HCT116 (cell line): ENCODE measurements at places on chromosomes 2 and 18.
A peak's percentile ranks its signal among the peaks of the same experiment; 100 is the strongest.

GRCh38 chr18:48029296-48029986, 99.0 kb upstream of the SMAD2 start:
- no peak for DNase-seq

GRCh38 chr2:157784169-157784822, 91.8 kb downstream of the ACVR1 start:
- DNase-seq, result no peak

DNA sequence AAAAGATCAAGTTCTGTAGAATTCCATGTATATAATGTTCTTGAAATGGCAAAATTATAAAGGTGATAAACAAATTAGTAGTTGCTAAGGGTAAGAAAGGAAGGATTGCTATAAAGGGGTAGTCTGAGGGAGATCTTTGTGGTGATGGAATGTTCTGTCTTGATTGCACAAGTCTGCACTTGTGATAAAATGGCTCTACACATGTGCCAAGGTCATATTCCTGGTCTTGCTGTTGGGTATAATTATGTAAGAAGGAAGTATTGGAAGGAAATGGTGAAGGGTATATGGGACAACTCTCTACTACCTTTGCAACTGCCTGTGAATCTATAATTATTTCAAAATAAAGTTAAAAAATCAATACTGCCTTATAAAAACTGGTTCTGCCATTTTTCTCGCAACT, 15.3 kb downstream of the SGPP2 start:
- DNase-seq, result no peak

DNA sequence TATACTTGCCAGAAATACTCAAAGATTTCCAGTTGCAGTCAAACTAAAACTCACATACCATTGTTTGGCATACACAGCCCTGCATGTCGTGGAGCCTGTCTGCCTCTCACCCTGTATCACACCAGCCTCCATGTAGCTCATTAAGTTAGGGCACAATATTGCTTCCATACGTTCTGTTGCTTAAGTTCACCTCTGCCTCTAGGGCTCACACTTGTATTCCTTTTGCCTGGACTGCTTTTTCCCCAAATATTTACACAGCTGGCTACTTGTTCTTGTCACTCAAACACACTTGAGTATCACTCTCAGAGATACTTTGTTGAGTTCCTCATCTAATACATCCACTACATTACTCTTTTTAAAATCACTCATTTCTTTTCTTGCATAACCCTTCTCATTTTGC, 83.1 kb downstream of the PTH2R start:
- no peak for DNase-seq

- no peak for DNase-seq
Observed at GRCh38 chr2:182852801-182853200, 13.6 kb downstream of the FRZB start.

GRCh38 chr2:239225871-239226561, 174.8 kb downstream of the HDAC4 start:
- no peak for DNase-seq

GRCh38 chr2:9001229-9001628, 2.3 kb downstream of the MBOAT2 start:
- no peak for DNase-seq

GRCh38 chr18:62989195-62989594, 273.9 kb downstream of the PHLPP1 start:
- no peak for DNase-seq

DNA sequence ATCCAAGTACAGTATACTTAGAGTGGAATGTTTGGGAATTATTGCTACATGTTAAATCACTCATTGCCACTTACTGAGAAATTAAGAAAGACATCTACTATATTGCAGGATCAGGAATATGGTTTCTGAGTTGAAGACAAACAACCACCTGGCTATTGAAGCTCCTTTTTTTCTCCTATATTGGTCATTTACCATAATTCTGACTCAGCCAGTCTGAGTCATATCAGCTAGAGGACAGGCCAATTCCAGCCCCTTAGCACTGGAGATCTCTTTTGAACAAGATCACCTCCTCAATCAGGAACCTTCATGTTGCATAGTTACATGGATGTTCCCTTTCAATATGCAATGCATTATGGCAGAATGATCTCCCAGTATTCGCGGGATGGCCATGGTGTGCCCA, 42.7 kb upstream of the CDH19 start:
- DNase-seq, result no peak

- no peak for DNase-seq
Observed at GRCh38 chr2:222677981-222678380, 6.5 kb downstream of the MOGAT1 start.

GRCh38 chr2:71684226-71685072, 231.1 kb downstream of the DYSF start:
- no peak for DNase-seq

- no peak for DNase-seq
Observed at GRCh38 chr2:135657806-135658582, 83.7 kb upstream of the UBXN4 start.

DNA sequence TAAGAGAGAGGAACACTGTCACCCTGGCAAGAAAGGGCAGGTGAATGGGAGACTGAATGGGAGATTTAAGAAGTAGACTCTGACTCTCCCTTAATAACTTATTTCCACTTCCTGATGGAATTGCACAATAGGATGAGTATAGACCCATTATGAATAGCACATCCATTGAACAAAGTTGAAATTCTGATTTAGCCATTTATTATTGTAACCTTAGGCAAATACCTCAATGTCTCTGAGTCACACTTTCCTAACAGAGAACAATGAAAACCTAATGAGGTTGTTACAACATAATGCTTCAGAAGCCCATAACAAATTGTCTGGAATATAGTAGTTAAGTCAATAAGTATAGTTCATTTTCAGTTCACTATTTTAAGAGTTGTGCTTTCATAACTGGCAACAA, 78.9 kb downstream of the NRXN1 start:
- peak; percentile 38 for DNase-seq

DNA sequence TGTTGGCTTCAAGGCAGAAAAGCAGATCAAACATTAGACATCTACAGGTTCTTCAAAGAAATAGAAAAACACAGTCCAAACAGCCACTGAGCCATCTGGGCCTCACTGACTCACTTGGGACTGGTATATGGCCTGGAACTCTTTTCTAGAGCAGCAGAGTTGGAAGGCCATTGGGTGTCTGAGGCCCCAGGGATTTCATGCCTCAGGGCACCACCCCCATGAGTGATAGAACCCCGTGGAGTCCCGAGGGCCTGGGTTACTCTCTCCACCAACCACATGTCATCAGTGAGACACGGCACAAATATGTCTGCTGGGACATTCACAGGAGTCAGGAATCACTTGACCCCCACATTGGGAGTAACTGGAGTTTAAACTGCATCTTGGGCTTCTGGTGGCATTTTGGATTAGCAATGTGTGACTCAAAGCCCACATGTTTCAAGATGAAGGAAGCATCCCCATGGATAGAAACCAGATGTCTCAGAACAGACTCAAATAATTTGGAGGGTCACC, 44.0 kb downstream of the CAPN13 start:
- no peak for DNase-seq

DNA sequence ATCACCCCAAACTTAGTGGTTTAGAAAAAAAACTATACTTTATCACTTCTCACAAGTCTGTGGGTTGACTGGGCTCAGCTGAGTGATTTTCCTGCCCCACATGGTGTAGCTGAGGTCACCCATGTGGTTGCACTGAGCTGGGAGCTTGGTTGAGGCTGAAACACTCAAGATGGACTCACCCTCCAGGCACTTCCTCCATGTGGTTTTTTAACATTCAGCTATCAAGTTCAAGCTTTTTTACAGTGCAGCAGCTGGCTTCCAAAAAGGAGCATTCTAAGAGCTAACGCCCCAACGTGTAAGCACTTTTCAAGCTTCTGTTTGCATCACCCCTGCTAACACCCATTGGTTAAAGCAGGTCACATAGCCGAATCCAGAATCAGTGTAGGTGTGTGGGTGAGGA, 105.9 kb upstream of the CREB1 start:
- DNase-seq, result no peak

- DNase-seq, result no peak
Observed at GRCh38 chr2:268323-268722, 3.6 kb downstream of the ACP1 start.

GRCh38 chr2:1686784-1687105, 57.6 kb downstream of the PXDN start:
- no peak for DNase-seq

GRCh38 chr2:95342556-95343320, 45.6 kb downstream of the KCNIP3 start:
- DNase-seq, result no peak

DNA sequence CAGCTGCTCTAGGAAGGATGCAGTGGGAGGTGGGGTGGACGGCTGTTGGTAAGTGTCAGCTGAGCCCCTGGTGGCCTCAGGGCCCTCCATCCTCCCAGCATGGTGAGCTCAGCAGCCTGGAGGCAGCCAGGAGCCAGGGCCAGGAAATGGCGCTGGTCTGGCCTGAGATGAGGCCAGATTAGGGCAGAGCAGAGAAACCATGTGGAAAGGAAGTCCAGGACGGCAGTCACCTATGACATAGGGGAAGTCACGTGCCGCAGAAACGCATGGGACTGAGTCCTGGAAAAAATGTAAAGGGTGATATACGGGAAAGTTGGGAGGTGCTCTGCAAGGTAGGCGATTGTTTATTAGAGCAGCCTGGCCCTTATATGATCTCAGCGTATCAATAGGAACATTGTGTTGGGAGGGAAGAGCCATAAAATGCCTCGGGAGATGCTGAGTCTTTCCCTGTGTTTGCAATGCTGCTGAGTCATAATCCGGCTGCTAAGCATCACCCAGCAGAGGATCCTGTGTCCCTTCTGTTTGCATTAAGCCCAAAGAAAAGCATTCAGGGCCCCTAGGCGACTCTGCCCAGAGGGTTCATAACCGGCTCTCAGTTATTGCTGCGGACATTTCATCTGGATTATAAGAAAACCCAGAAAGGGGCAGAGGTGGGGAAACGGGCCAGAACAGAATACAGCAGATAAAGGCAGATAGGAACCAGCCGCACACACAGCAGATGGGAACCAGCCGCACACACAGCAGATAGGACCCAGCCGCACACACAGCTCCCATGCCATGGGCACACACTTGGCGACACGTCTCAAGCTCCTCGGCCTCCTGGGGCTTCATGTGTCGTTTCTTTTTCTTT, 30.3 kb upstream of the B3GNT7 start:
- DNase-seq, result no peak

DNA sequence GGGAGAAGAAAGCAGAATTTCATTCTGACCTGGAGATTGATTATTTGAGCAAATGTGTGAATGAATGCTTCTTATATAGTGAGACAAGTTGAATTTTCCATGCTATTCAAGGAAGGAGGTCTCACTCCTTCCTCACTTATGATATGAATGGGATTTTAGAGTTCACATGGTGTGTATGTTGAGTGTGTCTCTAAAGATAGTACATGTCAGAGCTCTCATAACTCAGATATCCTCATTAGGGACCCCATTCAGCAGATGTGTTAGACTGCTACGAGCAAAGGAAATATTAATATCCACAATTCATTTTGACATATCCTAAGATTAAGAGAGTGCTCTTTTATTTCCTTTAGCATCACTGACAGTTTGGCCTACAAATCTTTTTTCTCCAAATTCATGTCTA, 368.5 kb downstream of the ARHGAP15 start:
- DNase-seq, result no peak

GRCh38 chr18:286515-287310, 18.9 kb upstream of the THOC1 start:
- DNase-seq, result no peak

DNA sequence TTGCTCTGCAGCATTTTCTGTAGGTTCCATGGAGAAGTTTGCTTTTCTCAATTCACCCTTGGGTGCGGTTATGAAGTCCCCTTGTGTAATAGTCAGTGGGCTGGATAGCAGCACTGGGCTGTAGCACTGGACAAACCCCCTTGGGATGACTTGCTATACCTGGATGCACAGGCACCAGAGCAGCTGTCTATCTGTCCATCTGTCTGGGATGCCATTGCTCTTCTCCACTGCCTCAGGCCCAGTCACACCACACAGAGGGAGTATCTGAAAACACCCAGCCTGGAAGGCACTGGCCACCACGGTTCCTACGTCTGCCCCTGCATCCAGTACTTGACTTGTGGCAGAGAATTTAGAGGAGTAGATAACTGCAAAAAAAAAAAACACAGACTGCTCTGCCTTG, 254.5 kb downstream of the TFCP2L1 start:
- DNase-seq, result no peak

- DNase-seq, result no peak
Observed at GRCh38 chr2:10405448-10405847, 42.7 kb downstream of the ODC1 start.

DNA sequence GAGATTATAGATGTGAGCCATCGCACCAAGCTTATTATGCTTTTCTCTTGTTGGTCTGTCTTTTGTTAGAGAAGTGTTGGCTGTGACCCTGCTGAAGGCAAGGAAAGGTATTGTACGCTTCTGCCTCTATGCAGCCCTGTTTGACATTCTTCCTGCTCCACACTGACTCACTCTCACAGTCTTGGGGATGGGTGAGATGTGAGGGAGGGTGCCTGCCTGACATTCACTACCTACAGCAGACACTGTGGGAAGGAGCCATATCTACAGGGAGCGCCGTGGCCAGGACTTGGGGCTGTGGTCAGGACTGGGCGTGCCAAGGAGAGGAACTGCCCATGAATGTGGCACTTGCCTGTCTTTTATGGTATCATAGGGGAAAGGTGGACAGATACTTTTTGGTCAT, 43.9 kb upstream of the FHL2 start:
- DNase-seq, result no peak

DNA sequence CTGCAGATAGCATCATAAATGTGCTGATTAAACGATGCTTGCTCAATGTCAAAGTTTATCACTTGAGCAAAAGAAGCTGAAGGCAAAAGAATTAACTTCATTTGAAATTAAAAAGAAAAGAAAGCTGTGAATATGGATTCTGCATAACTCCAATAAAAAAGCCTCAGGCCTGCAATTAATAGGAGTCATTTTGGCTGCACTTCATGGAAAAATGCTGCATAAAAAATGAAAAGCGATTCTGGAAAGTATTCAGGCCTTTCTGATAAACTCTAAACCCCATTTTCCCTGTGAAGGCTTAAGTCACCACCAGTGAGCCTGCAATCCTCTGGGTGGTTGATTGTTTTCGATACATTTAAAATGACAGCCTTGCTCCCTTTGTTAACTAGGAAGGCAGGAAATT, 1793.4 kb downstream of the SUCLG1 start:
- no peak for DNase-seq

- no peak for DNase-seq
Observed at GRCh38 chr2:20381457-20381856, 30.8 kb upstream of the PUM2 start.

DNA sequence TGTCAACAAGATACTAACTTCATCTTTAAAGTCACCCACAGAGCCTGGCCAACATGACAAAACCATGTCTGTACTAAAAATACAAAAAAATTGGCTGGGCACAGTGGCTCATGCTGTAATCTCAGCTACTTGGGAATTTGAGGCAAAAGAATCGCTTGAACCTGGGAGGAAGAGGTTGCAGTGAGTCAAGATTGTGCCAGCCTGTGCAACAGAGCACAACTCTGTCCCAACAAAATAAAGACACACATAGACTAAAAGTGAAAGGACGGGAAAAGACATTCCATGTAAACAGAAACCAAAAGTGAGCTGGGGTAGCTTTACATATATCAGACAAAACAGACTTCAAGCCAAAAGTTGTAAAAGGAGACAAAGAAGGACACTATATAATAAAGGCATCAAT, 34.8 kb downstream of the USP34 start:
- DNase-seq, result no peak
